H7 (cell line): ENCODE measurements at places on chromosomes 2 and 18. TPM values are rescaled to one million over a fixed set of nuclear protein-coding genes. Genes with fewer than 3 reads are reported as not detected.

G6PC2 gene
- total RNA-seq = not detected in 2 replicates

TSPYL6 gene
- not detected in 2 replicates for total RNA-seq

PSMA8 gene
- total RNA-seq = not detected in 2 replicates

PTGR3 gene
- 16.1 and 18.1 TPM in 2 replicates for total RNA-seq

LRRC30 gene
- not detected in 2 replicates for total RNA-seq

UGT1A3 gene
- not detected in 2 replicates for total RNA-seq

CDH7 gene
- total RNA-seq = 0.11 and 0.17 TPM in 2 replicates

BOK gene
- total RNA-seq = 59.5 and 61.6 TPM in 2 replicates

MARCO gene
- not detected in 2 replicates for total RNA-seq

KLHL41 gene
- total RNA-seq = not detected in 2 replicates

CWC22 gene
- total RNA-seq = 17.5 and 28.3 TPM in 2 replicates

RSAD2 gene
- total RNA-seq = not detected in 2 replicates

LIMS4 gene
- total RNA-seq = 0.07 TPM in 1 of 2 replicates, not detected in the other

SULT1C2 gene
- 1.4 TPM in 2 replicates for total RNA-seq

C2orf78 gene
- 0.15 TPM in 1 of 2 replicates, not detected in the other for total RNA-seq

MDH1B gene
- 2.0 and 2.2 TPM in 2 replicates for total RNA-seq

PAX8 gene
- total RNA-seq = not detected in 2 replicates

TOGARAM2 gene
- total RNA-seq = 0.18 and 0.21 TPM in 2 replicates

LINC00305 gene
- not detected in 2 replicates for total RNA-seq

ARID5A gene
- total RNA-seq = 20.7 and 26.7 TPM in 2 replicates

ZSCAN30 gene
- 6.2 and 8.2 TPM in 2 replicates for total RNA-seq

ATP6V1C2 gene
- 0.30 and 0.42 TPM in 2 replicates for total RNA-seq

INHA gene
- total RNA-seq = 1.8 and 6.5 TPM in 2 replicates

RAB27B gene
- 0.11 TPM in 1 of 2 replicates, not detected in the other for total RNA-seq

AGXT gene
- total RNA-seq = not detected in 2 replicates

HOXD11 gene
- 0.22 TPM in 1 of 2 replicates, not detected in the other for total RNA-seq

ALPG gene
- total RNA-seq = 0.21 and 0.89 TPM in 2 replicates

KRCC1 gene
- 13.0 and 16.7 TPM in 2 replicates for total RNA-seq

GATA6 gene
- total RNA-seq = 8.8 and 37.7 TPM in 2 replicates

HK2 gene
- 10.7 and 16.2 TPM in 2 replicates for total RNA-seq

TMEM17 gene
- total RNA-seq = 1.1 and 1.7 TPM in 2 replicates

PARD3B gene
- total RNA-seq = 1.4 and 2.3 TPM in 2 replicates

KCNG2 gene
- total RNA-seq = 0.14 and 0.18 TPM in 2 replicates

MEP1B gene
- total RNA-seq = not detected in 2 replicates

FAM124B gene
- total RNA-seq = 0.22 and 0.31 TPM in 2 replicates

ABHD1 gene
- total RNA-seq = 0.55 TPM in 1 of 2 replicates, not detected in the other

FZD7 gene
- 103 and 114 TPM in 2 replicates for total RNA-seq

OR6B2 gene
- total RNA-seq = not detected in 2 replicates

MAP2 gene
- 1.6 and 3.1 TPM in 2 replicates for total RNA-seq

ASNSD1 gene
- 45.4 and 51.9 TPM in 2 replicates for total RNA-seq

TACR1 gene
- 0.03 TPM in 1 of 2 replicates, not detected in the other for total RNA-seq

RGPD5 gene
- 18.4 and 18.6 TPM in 2 replicates for total RNA-seq

MFSD6 gene
- 0.63 and 1.6 TPM in 2 replicates for total RNA-seq

ANKRD36C gene
- 2.4 and 4.8 TPM in 2 replicates for total RNA-seq

ALPP gene
- 0.15 and 0.69 TPM in 2 replicates for total RNA-seq

SLC23A3 gene
- not detected in 2 replicates for total RNA-seq

CTAGE1 gene
- total RNA-seq = 0.04 TPM in 1 of 2 replicates, not detected in the other

SF3B6 gene
- total RNA-seq = 125 and 181 TPM in 2 replicates

SPHKAP gene
- 0.10 TPM in 1 of 2 replicates, not detected in the other for total RNA-seq

RAB6C gene
- total RNA-seq = not detected in 2 replicates

ALLC gene
- total RNA-seq = not detected in 2 replicates

MC4R gene
- total RNA-seq = 0.03 TPM in 1 of 2 replicates, not detected in the other

EEF1B2 gene
- 503 and 686 TPM in 2 replicates for total RNA-seq

SYT4 gene
- 0.11 and 1.3 TPM in 2 replicates for total RNA-seq
